ENCODE measurements at places on chromosomes 1 and 21.
A peak's percentile ranks its signal among the peaks of the same experiment; 100 is the strongest.

- DNase-seq, result no peak
Observed at GRCh38 chr1:184199438-184200085, 148.0 kb downstream of the TSEN15 start.

DNA sequence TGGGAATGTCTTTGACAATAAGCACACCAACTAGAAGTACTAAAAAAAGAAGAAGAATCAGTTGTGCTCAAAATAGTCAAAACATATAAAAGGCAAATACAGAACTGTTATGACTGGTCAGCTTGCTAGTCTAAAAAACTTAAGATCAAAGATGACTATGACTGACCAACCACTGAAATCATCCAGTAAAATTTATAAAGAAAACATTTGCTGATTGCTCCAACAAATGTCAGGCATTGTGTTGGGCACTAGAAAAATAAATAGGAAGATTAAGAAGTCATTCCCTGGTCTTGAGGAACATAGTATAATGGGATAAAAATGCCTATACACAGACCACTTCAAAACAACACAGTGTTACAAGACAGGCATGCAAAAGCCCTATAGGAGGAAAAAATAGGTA lies 9.3 kb upstream of the ANGPTL3 start:
- DNase-seq, result no peak

DNA sequence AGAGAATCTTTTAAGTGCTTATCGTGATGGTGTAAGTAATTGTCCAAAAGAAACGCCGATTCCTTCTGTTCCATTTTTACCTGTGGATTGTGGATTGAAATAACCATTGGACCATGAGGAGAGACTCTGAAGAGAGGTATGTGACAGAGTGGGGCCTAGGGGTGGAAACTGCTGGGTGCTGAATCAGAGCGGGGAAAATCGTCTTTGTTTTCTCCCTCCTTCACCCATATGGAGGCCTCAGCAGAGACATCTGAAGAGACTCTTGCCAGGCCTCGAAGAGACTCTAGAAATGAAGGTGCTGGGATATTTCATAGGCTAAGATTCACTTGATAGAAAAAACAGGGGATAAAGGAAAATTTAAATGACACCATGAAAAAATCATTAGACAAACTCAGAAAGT lies 1327.0 kb downstream of the BRINP3 start:
- DNase-seq, result no peak

GRCh38 chr1:173202424-173203145 lies 4.5 kb downstream of the TNFSF4 start:
- DNase-seq, result peak; percentile 81

GRCh38 chr1:205382561-205382960 lies 25.8 kb upstream of the KLHDC8A start:
- no peak for DNase-seq

GRCh38 chr1:153842006-153842471 lies 66.8 kb downstream of the SLC27A3 start:
- DNase-seq, result no peak

DNA sequence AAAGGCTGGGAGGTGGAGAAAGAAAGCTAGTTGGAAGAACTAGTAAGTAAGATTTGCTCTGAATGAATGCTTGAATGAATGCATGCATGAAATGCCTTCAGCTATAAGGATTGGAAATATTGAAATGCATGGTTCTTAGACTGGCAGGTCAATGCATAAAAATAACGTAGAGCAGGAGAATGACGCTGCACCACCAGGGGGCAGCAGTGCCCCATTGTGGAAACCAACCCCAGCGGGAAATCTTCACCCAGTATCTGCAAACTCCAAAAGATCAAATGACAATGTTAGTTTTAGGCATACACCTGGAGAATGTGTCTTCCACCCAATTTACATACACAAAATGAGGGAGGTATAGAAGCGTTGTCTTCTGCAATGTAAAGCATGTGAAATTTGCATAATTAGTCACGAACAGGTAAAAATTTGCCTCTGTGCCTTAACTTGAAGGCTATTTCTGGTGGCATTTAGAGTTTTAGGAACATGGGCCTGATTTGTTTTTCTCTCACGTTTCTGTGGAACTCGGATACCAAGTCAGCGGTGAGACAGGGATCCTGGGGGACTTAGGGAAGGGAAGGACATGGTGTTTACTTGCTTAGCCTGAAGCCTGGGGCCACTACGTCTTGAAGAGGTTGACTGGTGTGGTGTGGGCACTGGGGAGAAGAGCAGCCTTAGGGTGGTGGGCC lies 78.6 kb downstream of the HHAT start:
- no peak for DNase-seq

DNA sequence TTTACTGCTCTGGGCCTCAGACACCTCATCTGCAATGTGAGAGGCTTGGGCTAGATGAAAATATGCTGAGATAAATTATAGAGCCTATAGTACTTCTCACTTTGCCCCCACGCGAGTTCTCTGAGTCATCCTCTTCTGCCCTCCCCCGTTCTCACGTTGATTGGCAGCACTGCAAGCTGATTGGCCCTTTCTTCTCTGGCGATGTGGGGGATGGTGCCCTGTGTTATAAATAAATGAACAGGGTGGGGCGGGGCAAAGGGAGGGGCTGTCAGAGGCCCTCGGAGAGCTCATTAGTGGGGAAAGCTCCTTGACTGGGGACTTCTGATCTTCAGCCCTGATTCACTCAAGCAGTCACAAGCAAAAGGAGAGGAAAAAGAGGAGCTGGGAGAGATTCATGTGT lies 64.3 kb upstream of the ZC3H12A start:
- no peak for DNase-seq

DNA sequence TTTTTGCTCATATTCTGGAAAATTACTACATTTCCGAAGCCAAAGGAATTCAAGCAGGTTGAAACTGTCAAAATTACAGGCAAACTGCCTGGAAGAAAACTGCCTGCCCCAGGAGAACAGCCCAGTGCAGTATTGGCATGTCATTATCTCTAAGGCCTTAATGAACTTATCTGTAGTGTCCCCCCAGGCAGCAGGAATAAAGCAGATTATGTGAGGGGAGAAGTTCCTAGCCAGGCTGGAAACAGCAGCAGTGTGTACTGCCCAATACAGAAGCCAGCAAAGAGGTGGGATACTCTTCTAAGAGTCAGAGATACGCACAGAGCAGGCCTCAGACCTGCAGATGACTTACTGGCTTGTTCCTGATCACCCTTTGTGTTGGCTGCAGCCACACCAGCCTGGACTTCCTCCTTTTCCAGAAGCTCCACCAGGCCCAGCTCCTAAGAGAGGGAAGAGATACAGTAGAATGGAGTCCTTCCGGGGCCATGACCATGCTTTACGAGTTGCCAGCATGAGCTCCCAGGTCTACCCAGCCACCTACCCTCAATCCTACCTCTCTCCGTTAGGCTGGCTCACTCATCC lies 11.7 kb downstream of the IQGAP3 start:
- DNase-seq, result no peak

- no peak for DNase-seq
Observed at GRCh38 chr1:230103306-230104173, 36.5 kb downstream of the GALNT2 start.

- no peak for DNase-seq
Observed at GRCh38 chr1:67359592-67359991, 51.9 kb downstream of the IL12RB2 start.

GRCh38 chr1:222772996-222773379 lies 36.0 kb downstream of the FAM177B start:
- DNase-seq, result no peak

DNA sequence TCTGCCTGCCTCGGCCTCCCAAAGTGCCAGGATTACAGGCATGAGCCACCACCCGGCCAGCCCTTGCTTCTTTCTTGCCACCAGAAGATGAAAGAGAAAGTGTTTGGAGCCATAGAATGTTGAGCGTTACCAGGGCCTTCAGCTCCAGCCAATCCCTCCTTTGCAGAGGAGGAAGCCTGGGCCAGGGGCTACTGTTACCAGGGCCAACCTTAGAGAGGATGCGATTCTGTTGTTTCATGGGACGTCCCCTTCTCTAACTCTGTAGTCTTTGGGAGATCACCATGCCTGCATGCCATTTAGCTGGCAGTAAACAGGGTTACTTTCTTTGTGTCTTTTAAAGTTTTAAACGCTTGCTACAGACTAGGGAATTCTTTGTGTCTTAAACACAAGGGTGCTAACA lies 45.8 kb downstream of the CLDN14 start:
- no peak for DNase-seq

- DNase-seq, result no peak
Observed at GRCh38 chr1:96256130-96256790, 465.3 kb upstream of the PTBP2 start.

- no peak for DNase-seq
Observed at GRCh38 chr1:220914283-220915116, 35.3 kb downstream of the HLX start.

- no peak for DNase-seq
Observed at GRCh38 chr1:248811514-248812490, 13.9 kb downstream of the SH3BP5L start.

DNA sequence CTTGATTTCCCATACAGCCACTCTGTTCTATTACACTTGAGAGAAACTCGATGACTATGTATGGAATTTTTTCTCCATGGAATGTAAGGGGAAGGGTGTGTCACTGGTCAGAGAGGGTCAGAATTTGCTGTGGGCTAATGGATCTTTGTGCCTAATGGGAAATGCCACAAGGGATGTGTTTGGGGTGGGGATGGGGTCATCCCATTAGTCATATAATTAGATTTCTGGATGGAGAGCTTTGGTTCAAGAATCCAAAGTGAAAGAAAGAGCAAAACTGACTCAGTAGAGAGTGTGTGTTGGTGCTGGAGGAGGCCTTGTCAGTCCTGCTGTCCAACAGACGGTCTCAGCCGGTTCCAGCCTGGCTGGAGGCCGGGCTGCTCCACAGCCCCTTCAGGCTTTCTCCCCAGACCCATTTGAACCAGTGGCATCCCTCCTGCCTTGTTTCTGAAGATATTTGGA lies 86.4 kb downstream of the LAMC2 start:
- peak; percentile 94 for DNase-seq

Data from AG09309 (cell line).